ENCODE measurements at places on chromosomes 3 and 15.

DNA sequence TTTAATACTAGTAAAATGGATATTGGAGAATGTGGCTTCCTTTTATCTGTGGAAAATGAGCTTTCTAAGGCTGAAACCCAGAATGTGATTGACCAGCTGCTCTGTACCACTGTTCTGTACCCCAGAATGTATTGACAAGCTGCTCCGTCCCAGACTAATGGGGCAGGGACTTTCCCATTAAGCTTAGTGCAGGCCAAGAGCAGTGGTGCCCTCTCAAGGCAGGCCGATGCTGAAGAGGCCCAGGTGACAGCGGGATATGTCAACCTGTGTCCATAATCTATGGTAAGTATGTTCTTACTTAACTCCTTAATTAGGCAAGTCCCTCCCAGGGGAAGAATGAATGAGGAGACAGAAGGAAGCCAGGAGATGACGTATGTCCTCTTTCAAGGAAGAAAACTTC, 31.1 kb downstream of the SGO1 start:
- DNase-seq: no peak

GRCh38 chr15:81484086-81484955, 110.3 kb upstream of the TMC3 start:
- DNase-seq: no peak

- DNase-seq: no peak
Observed at GRCh38 chr15:48052946-48053345, 67.8 kb upstream of the SLC24A5 start.

GRCh38 chr15:36831904-36832287, 252.5 kb downstream of the CDIN1 start:
- no peak for DNase-seq

DNA sequence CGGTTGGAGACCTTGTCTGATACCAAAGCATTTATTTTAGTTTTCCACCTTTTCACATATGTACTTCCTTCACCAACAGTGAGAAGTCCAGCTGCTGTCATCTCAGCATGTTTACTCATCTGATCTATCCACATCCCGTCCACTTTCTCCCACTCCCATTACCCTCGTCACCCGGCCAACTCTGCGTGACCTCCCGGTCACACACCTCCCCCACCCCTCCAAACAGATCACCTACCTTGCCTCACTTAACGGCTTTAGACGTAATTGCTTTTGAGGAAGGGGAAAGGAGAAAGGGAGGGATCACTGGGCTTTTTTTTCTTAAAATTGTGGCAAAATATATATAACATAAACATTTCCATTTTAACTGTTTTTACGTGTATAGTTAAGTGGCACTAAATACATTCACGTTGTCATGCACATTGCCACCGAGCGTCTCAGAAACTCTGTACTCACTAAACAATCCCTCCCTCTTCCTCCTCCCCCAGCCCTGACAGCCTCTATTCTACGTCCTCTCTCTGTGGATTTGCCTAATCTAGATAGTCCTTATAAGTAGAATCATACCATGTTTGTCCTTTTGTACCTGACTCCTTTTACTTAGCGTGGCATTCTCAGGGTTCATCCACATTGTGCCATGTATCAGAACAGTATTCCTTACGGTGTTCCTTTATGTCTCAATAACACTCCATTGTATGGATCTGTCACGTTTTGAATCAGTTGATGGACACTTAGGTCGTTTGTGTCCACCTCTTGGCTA, 67.2 kb downstream of the LMLN start:
- no peak for DNase-seq

DNA sequence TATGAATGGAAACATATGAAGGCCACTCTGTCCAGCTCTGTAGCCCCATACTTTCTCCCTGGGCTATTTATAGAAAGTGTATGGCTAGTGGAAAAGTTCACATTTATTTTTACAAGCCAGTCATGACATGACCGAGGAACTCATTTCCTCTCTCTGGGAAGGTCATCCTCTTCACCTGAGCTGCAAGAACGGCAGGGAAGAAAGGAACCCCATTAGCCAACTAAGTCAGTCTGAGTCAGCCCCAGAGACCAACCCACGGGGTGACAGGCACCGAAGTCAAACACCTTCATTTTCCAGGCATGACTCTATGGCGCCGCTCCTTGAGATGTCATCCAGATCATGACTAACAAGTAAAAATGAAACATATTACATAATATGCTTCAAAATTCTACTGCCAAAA, 4.8 kb downstream of the PAQR9 start:
- no peak for DNase-seq

DNA sequence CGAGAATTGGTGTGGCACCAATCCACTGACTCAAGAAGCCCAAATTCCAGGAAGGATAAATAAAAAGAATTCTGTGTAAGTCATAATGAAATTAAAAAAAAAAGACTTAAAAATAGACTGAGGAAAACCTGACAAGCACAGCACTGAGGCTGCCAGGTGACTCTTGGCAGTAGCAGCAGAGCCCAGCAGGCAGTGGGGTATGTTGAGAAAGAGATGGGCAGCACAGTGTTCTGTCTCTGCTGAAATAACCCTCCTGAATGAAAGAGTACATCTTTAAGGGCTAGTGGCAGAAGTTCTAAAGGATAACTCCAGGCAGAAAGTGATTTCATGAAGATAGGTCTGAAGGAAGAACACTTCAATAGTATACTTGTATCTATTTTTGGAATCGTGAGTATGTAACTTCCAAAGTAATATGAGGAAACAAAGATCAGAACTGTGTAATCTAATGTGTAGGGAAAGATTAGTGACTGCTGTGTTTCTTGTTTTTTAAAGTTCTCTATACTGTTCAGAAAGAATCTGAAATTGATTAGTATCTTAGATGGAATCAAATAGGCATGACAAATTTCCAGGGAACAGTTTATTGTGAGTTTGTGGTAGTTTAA, 75.9 kb downstream of the RAB7A start:
- no peak for DNase-seq

Measured in activated naive CD4-positive, alpha-beta T cell (primary cell).